ENCODE measurements at places on chromosomes 3 and 15. TPM values are rescaled to one million over a fixed set of nuclear protein-coding genes. Genes with fewer than 3 reads are reported as not detected.

ECE2 gene
- not detected for total RNA-seq

DNA sequence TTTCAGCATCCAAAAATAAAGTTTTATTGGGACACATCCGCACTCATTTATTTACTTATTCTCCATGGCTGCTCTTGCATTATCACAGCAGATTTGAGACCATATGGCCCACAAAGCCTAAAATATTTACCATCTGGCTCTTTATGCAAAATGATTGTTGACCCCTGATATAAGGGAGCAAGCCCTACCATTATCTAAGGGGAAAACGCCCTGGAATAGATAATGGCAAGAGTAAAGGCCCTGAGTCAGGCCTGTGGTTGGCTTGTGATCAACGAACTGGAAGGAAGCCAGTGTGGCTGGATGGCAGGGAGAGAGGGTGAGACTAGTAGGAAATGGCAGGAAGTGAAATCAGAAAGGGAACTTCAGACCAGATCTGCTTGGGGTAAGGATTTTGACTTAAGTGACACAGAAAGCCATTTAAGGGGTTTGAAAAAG is 24.6 kb upstream of the DMXL2 start:
- DNase-seq: no peak

DNA sequence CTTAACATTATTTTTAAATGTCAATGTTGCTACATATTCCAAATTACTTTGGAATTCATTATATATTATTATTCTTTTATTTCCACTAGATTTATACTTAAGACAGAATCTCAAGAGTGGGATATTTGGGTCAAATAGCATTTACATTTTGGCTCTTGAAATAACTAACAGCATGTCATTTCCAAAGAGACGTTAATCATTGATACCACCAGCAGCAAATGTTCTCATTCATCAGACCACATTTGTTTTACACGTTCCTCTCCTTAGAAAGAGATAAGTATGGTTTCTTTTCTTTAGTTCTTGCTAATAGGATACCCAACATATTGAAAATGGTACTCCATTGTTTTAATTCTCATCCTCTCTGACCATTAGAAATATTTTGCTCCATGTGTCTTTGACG is 229.8 kb downstream of the LPP start:
- no peak for DNase-seq

GRCh38 chr15:74383695-74384565 is 16.5 kb upstream of the CYP11A1 start:
- DNase-seq: peak; percentile 57

GRCh38 chr3:139540651-139541531 is 1.3 kb upstream of the RBP1 start:
- DNase-seq: no peak

SHF gene
- 8.6 TPM for total RNA-seq

DNA sequence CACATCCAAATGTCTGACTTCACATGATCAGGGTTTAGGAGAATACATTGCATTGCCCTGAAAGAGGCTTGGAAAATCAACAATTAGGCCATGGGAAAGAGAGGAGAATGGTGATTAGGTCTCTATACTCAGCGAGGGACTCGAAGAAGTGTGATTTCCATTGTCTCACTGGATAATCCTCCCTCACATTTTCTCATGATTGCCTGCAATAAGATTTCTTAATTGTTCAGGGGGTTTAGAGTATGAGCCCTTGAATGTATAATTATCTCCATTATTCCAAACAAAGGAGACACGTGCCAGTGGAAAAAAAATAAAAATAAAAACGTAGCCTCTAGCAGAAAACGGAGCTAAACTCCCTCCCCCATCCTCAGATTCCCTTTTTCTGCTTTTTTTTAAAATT is 173.2 kb downstream of the TPRG1 start:
- no peak for DNase-seq

DNA sequence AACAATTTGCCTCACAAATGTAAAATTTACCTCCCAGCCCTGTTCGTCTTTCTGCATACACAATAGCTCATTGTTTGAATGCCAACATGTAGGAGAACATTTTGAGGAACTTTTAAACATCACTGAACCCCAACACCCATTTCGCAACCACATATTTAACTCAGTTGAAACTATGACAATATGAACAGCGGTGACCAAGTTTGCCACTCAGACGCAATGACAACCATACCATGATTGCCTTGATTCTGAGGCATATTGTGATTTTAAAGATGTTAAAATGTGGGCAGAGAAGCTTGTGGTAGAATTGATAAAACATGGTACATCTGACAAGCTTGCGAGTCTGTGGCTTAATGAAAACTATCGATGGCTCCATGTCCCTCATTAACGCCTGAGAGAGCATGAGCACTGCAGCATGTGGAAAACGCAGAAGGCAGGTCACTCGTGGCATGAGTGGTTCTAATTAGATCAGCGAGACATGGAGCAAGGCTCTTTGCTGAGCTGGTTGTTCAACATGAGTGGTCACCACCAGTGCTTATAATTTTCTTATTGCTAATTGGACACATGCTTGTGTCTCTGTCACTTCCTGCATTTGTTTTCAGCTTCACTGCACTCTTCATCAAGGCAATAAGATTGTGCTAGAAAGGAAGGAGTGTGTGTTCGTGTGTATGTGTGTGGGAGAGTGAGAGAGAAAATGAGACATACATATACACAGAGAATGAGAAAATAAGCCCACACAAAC is 116.8 kb downstream of the CHST2 start:
- no peak for DNase-seq

GRCh38 chr3:25971736-25972135 is 181.8 kb downstream of the OXSM start:
- DNase-seq: no peak

DNA sequence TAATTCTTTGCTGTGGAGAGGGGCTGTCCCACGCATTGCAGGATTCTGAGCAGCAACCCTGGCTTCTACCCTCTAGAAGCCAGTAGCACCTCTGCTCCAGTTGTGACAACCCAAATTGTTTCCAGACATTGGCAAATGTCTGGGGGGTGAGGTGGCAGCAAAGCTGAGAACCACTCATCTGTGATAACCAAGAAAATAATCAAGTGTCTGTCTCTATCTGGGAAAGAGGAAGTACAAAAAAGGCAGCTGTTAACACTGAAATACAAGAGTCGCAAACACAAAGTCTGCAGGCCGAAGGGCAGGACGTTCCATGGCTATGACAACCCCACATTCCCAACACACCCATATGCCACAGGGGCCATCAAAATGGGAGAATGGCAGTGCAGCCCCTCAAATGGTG is 42.2 kb upstream of the GNB5 start:
- DNase-seq: no peak

GTF2E1 gene
- total RNA-seq: 7.3 TPM

- no peak for DNase-seq
Measured at GRCh38 chr3:68860916-68861315, 71.4 kb downstream of the TAFA4 start.

GRCh38 chr15:100687582-100688141 is 85.3 kb downstream of the ASB7 start:
- DNase-seq: no peak

GABRB3 gene
- total RNA-seq: not detected

DNA sequence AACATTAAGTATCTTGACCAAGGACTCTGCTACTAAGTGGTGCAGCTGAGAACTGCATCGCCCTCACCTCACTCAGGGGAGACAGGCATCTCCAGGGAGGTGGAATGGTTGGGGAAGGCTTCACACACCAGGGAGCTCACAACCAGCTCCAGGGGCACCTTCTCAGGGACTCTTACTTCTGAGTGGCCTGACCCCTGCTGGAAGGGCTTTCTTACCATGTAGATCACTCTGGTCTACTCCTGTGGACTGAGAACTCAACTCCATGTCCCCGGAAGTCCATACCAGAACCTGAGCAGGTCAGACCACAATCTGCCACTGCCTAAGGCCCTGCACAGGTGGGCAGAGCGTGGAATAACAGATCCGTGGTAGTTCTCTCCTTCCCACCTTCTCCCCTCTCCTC is 140.5 kb downstream of the TLE3 start:
- peak; percentile 31 for DNase-seq

DVL3 gene
- total RNA-seq: 83.9 TPM

PLCB2 gene
- 0.38 TPM for total RNA-seq

DNA sequence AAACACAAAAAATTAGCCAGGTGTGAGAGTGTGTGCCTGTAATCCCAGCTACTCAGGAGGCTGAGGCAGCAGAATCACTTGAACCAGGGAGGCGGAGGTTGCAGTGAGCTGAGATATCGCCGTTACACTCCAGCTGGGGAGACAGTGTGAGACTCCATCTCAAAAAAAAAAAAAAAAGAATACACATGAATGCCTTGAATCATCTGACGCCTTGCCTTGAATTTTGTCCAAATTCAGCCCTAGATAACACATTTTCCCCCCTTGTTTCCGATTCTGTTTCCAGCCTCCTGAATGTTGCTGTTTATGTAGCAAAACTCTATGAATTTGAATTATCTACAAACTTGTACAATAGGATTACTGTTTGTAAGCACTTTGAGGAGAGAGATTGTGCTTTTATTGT is 98.7 kb upstream of the ARL6 start:
- no peak for DNase-seq

DNA sequence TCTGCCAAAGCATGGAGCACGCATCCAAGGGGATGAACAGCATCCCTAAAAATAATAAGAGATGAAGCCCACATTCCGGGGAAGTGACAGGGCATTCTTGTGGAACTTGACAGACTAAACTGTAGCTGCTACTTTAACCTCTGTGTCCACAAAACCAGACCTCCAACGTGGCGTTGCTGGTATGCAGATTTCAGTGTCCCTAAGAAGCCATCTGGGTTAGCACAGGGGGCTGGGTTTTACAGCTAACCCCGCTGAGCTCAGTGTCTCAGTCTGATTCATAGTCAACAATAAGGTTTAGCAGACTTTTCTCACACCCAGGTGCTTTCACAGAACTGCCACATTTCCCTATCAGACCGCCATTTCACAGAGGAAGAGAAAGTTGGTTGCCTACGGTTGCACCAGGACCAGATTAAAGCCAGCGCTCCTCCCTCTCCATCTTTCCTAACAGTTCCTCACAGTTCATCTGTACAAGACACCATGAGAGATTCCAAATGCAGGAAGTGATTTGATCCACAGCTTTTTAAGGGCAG is 61.6 kb upstream of the CTDSPL start:
- no peak for DNase-seq

PEAK1 gene
- 25.9 TPM for total RNA-seq

LYZL4 gene
- not detected for total RNA-seq

GRCh38 chr3:169323578-169324451 is 339.7 kb downstream of the MECOM start:
- DNase-seq: peak; percentile 80

GRCh38 chr15:93460717-93461116 is 371.7 kb upstream of the RGMA start:
- peak; percentile 51 for DNase-seq

GRCh38 chr3:49626101-49626581 is 48.0 kb upstream of the APEH start:
- no peak for DNase-seq

COL6A5 gene
- not detected for total RNA-seq

GRCh38 chr15:29972051-29972450 is 110.7 kb upstream of the GOLGA8J start:
- no peak for DNase-seq

- DNase-seq: no peak
Measured at GRCh38 chr3:187855131-187855530, 109.9 kb upstream of the BCL6 start.

MEGF11 gene
- 0.51 TPM for total RNA-seq

DNA sequence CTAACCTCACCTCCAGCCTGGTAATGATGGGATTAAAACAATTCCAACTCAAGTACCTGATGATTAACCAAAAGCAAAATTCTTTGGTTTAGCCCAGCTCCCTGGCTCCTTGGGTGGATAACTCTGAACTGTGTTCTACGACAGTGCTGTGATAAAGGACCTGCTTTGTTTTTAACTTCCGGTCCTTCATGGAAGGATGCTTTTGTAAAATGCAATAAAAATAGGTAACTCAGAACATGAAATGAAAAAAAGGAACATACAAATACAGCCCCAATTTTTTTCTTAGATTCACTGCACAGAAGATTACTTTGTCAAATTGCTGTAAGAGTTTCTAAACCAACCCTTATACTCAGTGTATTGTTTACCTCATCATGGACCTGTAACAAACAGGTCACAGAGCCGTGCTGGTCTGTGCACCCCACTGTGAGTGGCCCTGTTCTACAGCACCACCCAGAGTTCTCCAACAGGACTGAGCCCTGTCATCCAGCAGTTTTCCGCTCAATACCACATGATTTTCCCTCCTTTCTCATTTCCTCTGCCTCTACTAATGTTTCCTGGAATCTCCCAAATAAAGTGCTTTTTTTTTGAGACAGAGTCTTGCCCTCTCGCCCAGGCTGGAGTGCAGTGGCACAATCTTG is 4.9 kb upstream of the PCYT1A start:
- no peak for DNase-seq

GOLGA6A gene
- total RNA-seq: not detected

GRCh38 chr3:49717211-49717958 is 2.1 kb downstream of the AMIGO3 start:
- no peak for DNase-seq

GRCh38 chr3:107013641-107014040 is 363.6 kb upstream of the CCDC54 start:
- no peak for DNase-seq

C3orf18 gene
- total RNA-seq: 0.33 TPM

GRCh38 chr3:160247766-160248165 is 22.5 kb downstream of the C3orf80 start:
- no peak for DNase-seq

FOXL2NB gene
- total RNA-seq: not detected

ZNF80 gene
- total RNA-seq: not detected

NSMCE3 gene
- 8.5 TPM for total RNA-seq

- peak; percentile 91 for DNase-seq
Measured at GRCh38 chr15:70505411-70505919, 257.9 kb downstream of the UACA start.

- peak; percentile 38 for DNase-seq
Measured at GRCh38 chr3:57856675-57857074, 100.6 kb downstream of the SLMAP start.

ZNF860 gene
- 3.9 TPM for total RNA-seq

DNA sequence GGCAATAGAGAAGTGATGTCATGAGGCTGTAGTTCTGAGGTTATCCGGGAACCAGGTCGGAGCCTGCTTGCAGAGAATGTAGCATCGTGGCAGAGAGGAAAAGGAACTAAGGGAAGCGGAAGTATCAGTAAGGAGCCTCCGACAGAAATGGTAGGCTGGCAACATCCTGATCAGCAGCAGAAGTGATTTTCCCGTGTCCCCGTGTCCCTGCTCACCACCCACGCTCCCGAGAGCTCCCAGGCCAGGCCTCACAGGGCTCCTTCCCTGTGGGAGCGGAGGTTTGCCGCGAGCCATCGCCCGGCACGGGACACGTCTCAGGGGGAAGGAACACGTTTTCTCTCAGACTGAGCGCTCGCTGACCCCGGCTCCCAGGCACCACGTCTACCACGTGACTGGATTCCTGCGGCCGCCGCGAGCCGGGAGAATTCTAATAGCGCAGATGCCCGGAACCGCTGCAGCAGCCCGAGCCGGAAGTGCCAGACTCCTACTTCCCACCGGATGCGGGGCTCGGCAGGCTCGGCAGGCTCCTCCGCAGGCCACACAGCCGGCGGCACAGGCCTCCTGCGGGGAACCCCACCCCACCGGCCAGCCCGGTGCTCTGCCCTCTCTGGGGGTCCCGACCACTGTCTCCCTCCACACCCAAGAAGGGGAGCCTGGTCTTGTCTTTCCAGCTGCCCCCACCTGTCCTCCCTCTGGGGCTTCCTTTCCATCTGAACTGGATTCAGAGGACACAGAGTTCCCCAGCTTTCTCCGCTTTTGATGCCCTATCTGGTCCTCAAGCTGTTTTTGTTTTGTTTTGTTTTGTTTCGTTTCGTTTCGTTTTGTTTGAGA is 99.3 kb downstream of the BDH1 start:
- peak; percentile 91 for DNase-seq

GLDN gene
- 2.3 TPM for total RNA-seq

- no peak for DNase-seq
Measured at GRCh38 chr3:114510201-114510600, 216.4 kb downstream of the TIGIT start.

All from HT-29 (cell line).